Left lobe of liver (tissue), 2 donors: ENCODE measurements at places on chromosomes 5 and 9. TPM values are rescaled to one million over a fixed set of nuclear protein-coding genes. Genes with fewer than 3 reads are reported as not detected.
A peak's percentile ranks its signal among the peaks of the same experiment; 100 is the strongest.

CTSL gene
- 152 TPM for total RNA-seq

DNA sequence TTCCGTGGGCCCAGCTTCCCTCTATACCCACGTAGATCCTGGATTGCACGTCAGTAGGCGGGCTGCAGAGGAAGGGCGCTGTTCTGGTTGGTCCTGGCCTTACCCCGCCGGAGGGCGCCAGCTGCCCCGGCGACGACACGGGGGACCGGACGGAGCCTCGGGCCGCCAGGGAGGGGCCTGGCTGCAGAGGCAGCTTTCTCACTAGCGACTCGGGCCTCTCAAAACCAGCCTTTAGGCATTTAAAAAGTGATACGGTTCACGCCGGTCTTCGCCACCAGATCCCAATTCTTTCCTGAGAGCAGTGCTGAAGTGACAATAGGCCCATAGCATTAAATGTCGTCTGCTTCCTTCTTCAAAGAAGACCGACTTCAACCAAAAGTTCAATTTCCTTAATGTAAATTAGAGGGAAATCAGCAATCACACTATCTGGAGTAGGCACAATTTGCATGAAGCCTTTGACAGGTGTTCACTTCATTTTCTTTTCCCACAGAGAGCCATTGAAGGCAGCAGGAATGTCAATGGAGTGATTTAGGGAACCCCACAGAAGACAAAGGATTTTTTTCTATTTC lies 17.6 kb upstream of the UBE2D2 start:
- peak; percentile 49 for DNase-seq

DNA sequence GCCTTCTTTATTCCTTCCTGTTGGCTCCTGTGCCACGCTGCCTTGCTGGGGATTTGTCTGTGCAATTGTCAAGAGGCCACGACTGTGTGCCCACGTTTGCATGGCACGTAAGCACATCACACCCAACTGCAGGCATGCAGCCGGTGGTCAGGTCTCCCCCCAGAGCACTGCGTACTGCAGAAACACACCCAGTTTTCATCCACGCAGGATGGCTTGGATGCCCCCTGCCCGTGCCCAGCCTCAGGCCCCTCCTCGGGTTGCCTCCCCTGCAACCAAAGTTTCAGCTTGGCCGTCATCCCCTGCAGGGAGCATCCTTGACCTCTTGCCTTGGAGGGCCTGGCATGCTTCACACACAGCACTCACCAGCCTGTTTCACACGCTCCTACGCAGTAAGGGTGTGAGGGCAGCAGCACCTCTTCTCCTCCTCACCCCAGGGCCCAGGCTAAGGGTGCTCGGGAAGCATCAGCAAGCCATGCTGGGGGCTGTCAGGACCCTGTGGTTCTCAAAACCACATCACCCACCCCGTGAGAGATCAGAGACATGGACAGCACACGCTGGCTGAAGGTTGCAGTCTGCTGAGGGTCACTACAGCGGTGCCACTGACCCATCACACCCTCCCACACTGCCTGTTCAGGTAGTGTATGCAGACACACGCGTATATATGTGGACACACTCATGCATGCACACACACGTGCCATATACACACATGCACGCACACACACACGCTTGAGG lies 3.1 kb downstream of the MRPL36 start:
- DNase-seq: no peak

DNA sequence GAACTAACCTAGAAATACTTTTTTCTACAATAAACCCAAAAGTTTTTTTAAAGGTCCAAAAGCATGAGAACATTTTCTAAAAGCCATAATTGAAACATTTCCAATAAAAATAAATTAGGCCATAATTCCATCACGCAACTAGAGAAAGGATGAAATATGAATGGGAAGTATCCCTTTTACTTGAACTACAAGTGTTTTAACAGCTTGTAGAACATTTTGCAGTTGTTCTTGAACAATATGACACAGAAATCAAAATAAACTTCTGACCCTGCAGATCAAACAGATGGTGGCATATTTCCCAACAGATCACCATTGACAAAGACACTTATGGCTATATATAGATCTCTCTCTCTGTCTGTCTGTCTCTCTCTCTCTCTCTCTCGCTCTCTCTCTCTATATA lies 624.4 kb downstream of the PSAT1 start:
- no peak for DNase-seq

- DNase-seq: peak; percentile 70
These were observed 23.9 kb upstream of the MAPK9 start for GRCh38 chr5:180315762-180316212.

DNA sequence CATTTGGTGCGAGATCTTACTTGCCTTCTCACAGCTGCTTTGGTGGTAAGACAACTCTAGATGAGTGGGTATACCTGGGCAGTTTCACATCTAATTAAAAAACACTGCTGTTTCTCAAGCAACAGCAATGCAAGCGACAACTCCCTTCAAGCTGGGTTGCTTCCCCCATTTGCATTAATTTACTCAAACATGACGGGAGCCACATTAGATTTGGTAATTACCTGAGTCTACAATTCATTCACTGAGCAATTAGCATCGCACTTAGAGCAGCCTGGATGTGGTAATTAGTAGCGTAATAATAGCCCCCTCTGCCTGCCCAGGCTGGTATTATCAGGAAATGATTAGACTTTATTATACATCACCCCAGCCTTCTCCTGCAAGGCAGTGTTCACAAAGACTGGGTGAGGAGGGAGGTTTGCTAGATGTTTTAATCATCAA lies 73.4 kb downstream of the FBXO38 start:
- no peak for DNase-seq

- DNase-seq: no peak
These were observed 58.2 kb upstream of the CKS2 start for GRCh38 chr9:89252651-89253267.

CYLC2 gene
- total RNA-seq: not detected

C9orf153 gene
- 0.15 TPM for total RNA-seq

PAIP1 gene
- 32.8 TPM for total RNA-seq

SMARCA2 gene
- 91.3 TPM for total RNA-seq

DNA sequence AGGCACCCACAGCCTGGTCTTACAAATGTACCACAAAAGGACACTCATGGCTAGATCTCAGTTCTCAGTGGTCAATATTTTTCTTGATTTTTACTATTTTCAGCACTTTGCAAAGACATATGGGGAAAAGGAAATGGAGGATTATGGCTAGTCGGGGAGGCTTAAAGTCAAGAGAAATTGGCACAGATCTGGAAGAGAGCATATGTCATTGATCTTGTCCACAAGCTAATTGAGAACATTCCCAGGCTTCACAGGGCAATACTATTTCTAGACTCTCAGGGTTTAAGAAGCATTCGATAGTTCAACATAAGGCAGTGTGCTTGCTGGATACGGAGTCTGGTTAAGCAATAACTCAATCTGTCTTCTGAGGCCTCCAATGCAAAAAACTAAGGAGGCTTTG lies 285.8 kb downstream of the ZNF608 start:
- no peak for DNase-seq

- no peak for DNase-seq
These were observed 61.5 kb downstream of the LNPEP start for GRCh38 chr5:96997265-96997859.

DNA sequence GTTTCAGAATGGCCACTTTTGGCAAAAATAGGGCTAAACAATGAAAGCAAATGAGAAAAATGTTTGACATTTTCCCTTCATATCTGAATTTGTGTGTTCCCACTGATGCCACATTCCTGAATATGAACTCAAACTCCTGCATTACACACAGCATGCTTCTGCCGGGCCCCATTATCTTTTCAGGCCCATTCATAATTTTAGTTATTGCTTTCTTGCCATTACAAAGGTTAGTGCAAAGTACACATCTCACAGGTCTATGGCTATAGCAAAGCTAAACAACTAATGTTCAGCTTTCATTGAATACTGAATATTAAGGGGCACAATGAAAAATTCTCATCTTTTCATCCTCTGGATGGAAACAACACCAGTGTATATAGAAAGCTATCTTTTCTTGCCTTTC lies 568.9 kb upstream of the ZNF608 start:
- no peak for DNase-seq

- peak; percentile 69 for DNase-seq
These were observed 669 bp downstream of the IL13 start for GRCh38 chr5:132658381-132659302.

GRCh38 chr9:72844440-72844768 lies 108.4 kb downstream of the ALDH1A1 start:
- DNase-seq: no peak

DNA sequence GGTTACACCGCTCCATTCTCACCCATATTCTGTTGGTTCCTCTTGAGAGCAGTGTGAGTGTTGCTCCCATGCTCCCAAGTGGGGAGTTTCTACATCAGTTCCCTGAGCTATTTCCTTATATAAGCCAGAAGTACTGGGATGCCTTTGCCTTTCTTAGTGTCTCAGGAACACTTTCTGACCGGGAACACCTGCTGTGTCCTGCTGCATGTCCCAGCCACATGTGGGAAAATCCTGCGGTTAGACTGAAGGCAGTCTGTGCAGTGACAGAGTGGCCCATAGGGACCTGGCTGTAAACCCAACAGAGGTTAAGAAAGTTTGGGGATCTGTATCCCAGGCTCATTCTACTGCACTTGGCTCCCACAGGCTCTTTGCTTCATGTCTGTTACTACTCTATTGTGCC lies 126.0 kb downstream of the EGFLAM start:
- no peak for DNase-seq

DNA sequence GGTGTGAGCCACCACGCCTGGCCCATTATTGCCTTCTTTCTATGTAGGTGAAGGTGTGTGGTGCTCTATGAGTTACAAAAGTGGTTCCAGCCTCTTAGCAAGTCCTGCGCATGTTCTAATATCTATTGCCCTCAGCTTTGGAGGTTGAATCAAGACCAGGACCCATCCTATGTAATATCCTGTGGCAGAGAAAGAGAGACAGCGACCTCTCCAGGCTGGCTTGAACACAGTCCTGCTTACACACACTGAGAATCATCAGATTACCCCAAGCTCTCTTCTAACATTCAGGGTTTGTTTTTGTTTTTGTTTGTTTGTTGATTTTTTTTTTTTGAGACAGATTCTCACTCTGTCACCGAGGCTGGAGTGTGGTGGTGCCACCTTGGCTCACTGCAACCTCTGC lies 94.7 kb upstream of the OSMR start:
- no peak for DNase-seq

- DNase-seq: no peak
These were observed 26.3 kb downstream of the SLC46A2 start for GRCh38 chr9:112864403-112864802.

DNA sequence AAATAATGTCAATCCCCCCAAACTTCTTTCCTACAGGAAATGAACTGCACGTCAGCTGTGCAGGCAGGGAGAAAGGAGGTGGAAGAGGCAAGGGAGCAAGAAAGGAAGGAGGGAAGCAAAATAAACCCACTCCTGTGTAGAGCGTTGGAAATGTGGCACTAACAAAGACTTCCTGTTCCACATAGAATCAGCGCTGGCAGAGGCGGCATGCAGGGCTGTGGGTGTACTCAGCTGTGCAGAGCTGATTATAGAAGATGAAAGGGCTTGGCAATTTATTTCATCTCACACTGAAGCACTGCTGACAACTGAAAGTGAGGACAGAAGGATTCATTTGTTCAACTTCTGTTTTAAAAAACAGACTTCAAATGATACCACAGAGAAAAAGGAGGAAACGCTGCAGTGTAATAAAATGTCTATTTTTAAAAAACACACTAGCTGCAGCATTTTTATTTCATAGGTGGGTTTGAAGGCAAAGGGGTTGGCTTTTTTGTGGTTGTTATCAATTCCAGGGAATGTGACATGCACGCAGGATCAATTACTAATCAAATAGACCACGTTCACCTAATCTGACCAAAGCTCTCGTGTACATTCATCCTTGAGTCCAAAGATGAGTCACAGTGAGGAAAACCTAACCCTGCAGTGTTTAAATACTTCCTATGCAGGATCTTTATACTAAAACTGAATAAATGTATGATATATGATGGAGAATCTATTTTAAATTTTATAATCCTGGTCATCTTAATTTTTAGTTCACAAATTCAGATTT lies 583.5 kb downstream of the ZNF608 start:
- no peak for DNase-seq

KCNMB1 gene
- total RNA-seq: 0.23 TPM

CAAP1 gene
- 10.5 TPM for total RNA-seq

DNA sequence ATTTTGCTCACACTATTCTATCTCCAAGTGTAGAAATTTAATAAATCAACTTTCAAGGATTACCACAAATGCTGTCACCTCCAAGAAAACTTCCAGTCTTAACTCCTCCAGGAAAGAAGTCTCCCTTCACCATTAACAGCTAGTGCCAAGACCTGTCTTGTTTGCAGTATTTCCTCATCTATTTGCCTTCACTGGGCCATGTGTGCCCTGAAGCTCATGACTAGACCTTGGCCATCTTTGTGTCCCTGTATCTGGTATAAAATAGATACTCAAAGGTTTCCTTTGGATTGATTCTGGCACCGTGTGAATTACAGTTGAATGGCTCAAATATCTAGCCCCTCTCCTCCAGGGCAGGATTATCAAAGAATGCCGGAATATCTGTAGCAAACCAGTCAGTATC lies 346.7 kb upstream of the KLF4 start:
- DNase-seq: no peak

PCDHGB2 gene
- total RNA-seq: 0.81 TPM

CD72 gene
- total RNA-seq: 0.93 TPM

- no peak for DNase-seq
These were observed 61.2 kb downstream of the IRX1 start for GRCh38 chr5:3656803-3657202.

DNA sequence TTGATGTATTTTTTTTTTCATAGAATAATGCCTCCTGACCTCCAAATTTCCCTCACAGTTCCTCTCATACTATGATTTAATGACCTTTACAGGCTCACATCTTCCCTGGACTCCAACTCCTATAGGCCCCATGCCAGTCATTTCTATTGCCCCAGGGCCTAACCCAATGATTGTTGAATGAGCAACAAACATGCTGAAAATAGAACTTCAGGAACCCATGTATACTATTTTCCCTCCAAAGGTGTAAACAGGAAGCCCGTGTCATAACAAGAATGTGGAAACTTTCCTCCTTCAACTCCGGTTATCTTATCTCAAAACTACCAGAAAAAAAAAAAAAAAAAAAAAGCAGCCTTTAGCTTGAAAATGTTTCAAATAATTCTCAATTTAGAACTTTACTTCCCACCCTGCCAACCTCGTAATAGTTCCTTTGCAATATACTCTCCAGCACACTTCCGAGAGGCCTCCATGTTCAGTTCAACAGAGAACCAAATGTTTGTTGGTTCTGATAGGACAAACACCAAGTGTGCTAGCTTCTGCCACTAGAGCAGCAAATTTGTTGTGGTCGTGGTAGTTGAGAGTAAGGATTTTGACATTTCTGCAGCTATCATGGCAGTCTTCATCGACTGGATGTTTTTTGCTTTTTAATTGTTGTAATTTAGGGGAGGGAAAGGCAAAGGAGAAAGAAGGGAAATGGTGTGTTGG lies 25.8 kb downstream of the TRPM6 start:
- DNase-seq: no peak

PLPPR1 gene
- total RNA-seq: 1.2 TPM
